ENCODE measurements at places on chromosomes 12 and 14.
A peak's percentile ranks its signal among the peaks of the same experiment; 100 is the strongest.

DNA sequence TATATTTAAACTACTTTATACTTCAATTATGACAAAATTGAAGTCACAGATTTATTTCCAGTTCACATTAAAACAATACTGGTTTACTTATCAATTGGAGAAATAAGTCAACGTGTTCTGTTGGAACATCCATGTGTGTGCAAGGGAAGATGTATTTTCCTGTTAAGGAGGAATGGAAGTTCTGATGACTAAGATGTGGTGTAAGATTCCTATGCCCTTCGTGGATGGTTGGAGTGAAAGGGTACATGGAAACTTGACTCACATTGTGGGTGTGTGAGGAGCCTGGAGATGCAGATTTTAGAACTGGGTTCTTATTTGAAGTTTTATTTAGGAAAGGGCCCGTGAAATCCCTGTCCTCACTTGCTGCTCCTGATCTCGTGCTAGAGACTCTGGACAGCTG, 95.3 kb downstream of the CATSPERB start:
- DNase-seq, result no peak

DNA sequence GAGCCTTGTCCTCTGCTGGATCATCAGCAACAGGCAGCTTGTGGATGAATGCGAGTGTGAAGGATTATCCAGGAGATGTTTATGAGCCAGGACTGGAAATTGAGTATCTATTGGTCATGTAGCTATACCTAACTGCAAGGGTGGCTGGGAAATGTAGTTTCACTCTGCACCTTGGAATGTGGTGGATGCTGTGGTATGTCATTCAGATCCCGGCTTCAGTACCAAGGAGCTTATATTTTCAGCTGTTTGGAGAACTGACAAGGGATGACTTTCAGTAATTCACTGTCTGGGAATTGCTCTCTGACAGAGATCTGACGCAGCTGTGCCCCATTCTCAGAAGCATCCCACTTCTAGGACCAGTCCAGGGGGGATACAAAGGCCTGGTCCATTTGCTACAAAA, 792.3 kb upstream of the NOVA1 start:
- no peak for DNase-seq

DNA sequence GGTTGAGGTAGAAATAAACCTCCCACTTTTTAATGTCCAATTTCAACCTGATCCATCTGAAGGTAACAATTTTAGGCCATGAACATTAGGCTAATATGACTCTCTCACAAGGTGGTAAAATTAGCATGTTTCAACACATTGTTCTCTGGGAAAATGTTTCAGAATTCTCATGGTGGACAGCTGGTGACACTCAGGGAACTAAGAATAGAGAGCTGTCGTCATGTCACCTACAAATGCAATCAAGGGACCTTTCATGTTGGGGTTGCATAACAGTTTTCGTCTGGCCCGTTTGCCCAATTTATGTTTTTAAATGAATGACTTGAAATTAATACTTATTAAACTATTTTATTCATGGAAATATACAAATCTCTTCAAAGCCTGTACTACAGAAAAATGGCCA, 180.7 kb upstream of the PRICKLE1 start:
- no peak for DNase-seq

DNA sequence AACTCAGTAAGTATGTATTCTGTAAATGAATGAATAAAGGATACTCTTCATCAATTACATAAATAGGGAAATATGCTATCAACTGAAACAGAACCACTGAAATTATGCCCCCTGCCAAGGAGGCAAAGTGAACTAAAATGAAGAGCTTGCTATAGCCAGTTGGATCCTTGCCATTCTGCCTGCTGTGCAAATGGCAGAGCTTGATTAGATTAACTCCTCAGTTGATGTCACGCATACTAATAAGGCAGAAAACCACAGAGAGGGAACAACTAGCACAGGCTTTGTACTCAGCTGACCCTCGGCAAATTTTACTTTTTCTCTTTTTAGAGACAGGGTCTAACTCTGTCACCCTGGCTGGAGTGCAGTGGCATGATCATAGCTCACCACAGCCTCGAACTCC, 36.7 kb upstream of the FERMT2 start:
- no peak for DNase-seq

DNA sequence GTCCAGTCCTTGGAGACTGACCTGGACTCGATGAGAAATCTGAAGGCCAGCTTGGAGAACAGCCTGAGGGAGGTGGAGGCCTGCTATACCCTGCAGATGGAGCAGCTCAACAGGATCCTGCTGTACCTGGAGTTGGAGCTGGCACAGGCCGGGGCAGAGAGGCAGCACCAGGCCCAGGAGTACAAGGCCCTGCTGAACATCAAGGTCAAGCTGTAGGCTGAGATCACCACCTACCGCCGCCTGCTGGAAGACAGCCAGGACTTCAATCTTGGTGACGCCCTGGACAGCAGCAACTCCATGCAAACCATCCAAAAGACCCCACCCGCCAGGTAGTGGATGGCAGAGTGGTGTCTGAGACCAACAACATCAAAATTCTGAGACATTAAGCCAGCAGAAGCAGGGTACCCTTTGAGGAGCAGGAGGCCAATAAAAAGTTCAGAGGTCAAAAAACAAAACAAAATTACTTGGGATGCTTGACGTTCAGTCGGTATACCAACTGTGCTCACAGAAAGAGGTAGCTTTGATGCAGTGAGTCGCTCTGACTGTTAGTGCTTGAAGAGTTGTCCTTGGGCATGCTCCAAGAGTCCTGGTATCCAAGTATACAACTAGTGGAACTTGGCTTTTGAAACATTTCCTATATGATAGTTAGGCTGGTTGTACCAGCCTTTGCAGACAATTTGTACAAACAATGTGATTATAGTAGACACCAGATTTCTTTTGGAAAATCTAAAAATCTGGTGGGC, 4.8 kb downstream of the MED6 start:
- DNase-seq, result no peak

GRCh38 chr12:80936353-80936641, 1.4 kb downstream of the LIN7A start:
- no peak for DNase-seq

DNA sequence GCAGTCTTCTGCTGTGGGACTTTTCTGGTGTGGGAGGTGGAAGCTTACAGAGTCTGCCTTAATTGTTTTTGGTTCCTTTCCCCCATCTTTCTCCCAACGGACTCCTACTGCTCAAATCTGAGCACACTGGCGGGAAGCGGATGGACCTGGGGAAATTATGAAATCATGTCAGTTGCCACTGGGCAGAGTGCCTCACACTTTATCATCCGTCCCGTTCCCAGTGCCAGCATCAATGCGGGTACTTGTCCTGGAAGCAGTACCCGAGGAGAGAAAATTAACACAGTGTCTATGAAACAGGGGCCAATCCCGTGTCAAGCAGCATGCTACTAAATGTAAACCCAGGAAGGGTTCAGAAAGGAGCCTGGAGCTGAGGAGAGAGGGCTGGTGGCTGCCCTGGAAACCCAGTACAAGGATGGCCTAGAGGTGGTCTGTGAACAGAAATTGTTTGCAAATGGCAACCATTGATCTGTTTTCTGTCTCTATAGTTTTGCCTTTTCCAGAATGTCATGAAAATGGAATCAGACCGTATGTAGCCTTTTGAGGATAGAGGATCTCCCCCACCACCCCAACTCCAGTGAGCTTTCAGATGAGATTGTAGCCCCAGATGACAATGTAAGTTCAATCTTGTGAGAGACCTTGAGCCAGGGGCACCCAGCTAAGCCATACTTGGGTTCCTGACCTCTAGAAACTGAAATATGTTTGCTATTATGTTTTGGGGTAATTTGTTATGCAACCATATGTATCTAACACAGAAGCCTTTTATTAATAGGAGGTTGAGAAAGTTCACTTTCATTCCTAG, 908 bp upstream of the CDKL1 start:
- DNase-seq, result no peak

- no peak for DNase-seq
Observed at GRCh38 chr12:68868043-68868790, 60.2 kb downstream of the MDM2 start.

DNA sequence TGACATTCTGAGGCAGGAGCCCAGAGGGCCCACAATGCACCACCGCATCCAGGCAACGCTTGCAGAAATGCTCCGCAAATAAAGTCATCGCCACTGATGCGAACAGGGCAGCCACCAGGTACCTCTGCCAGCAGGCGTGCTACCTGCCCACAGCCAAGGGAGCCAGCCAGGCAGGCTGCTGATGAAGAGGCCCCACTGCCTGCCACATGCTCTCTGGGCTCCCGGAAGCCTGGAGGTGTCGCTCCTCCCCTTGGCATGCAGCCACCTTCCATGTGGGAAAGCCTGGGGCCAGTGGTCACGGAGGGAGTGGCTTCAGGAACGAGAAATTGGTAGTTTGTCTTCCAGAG, 14.7 kb downstream of the GPR132 start:
- DNase-seq, result no peak

- DNase-seq, result no peak
Observed at GRCh38 chr14:104739026-104739425, 13.9 kb upstream of the SIVA1 start.

DNA sequence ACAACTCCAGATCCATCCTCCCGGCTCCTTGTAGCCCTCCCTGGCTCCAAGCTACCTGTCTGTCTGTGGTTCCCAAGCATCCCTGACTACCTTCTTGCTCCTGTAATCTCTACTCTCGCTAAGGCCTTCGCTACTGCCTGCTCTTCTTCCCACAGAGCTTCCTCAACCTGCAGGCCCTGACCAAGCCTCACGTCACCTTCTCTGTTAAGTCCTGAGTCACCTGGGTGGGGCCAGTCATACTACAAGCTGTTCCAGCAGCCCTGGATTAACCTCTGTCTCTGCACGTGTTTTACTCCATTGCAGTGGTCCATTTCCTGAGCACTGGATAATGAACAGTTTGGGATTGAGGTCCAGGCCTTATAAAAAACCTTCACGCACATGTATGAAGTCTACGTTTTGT, 770.7 kb downstream of the BCL11B start:
- no peak for DNase-seq

- DNase-seq, result no peak
Observed at GRCh38 chr14:24378981-24379906, 11.3 kb downstream of the NFATC4 start.

DNA sequence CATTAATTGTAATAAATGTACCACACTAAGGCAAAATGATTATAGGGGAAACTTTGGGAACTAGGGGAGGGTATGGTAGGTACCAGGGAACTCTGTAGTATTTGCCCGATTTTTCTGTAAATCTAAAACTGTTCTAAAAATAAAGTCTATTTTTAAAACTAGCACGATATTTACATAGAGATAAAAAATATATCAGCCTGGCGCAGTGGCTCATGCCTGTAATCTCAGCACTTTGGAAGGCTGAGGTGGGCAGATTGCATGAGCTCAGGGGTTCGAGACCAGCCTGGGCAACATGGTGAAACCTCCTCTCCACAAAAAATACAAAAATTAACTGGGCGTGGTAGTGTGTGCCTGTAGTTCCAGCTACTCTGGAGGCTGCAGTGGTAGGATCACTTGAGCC, 32.4 kb downstream of the TMEM116 start:
- no peak for DNase-seq

- peak; percentile 50 for DNase-seq
Observed at GRCh38 chr14:34665785-34666435, 36.0 kb upstream of the SNX6 start.

- DNase-seq, result no peak
Observed at GRCh38 chr12:110638796-110639195, 24.9 kb downstream of the TCTN1 start.

DNA sequence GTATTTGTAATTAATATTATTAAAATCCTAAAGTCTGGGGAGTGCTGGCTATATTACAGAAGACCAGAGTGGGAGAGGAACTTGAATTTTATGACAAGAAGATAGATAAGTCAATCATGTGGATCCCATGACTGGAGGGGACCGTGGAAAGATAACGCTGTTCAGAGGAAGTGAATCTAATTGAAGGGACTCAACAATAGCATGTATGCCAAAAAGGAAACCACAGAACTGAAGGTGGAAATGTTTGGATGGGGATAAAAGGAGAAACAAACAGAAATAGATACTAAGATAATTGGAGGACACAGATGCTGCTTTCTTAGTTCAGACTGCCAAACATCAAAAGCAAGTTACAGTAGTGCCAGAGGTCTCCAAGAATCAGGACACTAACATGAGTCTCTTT, 21.1 kb downstream of the OR6J1 start:
- no peak for DNase-seq

DNA sequence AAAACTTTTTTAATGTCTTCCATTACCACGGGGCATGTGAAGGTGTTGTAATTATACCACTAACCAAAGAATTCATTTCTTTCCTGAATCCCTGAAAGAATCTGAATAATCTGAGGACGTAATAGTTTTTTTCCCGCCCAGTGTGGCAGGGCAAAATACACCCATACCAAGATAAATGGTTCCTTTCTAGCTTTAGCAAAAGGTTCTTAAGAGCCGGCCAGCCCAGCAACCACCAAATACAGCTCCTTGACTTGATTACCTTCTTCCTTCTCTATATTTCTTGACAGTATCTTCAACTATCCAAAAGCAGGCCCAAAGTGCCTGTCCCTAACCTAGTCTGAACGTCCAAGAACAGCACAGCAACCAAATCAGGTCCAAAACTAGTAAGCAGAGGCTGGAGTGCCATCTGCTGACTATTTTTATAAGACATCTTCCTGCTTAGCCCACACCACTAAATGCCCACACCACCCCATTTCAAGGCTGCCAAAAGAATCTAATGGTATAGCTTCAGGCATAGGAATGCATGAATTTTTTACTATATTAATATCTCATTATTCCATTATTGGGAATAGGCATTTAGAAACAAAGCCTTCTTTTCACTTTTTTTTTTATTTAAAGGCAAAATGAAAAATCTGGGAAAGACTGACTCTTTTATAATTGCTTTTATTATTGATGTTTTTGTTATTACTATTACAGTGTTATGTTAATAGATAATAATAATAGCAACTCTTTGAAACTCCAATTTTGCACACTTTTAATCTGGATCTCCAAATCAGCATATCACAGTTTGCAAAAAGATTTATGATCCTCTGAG, 524.4 kb downstream of the MED13L start:
- peak; percentile 33 for DNase-seq

DNA sequence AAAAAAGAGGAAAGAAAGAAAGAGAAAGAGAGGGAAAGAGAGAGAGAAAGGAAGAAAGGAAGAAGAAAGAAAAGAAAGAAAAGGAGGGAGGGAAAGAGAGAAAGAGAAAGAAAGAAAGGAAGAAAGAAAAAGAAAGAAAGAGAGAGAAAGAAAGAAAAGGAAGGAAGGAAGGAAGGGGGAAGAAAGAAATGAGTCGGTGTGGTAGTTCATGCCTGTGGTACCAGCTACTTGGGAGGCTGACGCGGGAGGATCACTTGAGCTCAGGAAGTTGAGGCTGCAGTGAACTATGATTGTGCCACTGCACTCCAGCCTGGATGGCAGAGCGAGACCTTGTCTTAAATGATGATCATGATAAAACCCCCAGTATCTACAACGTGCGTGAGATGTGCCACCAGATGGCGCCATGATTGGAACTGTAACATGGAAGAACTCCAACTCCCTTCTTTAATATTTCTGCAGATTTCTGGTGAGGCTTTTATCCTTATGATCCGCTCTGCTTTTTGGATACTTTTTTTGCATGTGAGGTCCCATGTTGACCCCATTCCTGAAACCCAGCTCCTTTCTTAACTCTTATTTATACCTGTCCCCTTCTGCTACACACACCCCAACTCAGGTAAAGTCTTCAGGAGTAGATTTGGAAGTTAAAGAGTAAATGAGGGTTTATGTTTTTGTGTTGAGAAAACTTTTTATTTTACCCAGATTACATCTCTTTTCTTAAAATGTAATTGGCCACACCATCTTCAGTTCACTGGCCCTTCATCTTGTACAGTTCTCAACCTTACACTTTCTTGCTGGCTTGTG, 25.6 kb downstream of the RNASE10 start:
- DNase-seq, result peak; percentile 64
